ENCODE measurements at places on chromosomes 7 and 10.

GRCh38 chr10:68861253-68861652 lies 33.9 kb downstream of the STOX1 start:
- DNase-seq: no peak

DNA sequence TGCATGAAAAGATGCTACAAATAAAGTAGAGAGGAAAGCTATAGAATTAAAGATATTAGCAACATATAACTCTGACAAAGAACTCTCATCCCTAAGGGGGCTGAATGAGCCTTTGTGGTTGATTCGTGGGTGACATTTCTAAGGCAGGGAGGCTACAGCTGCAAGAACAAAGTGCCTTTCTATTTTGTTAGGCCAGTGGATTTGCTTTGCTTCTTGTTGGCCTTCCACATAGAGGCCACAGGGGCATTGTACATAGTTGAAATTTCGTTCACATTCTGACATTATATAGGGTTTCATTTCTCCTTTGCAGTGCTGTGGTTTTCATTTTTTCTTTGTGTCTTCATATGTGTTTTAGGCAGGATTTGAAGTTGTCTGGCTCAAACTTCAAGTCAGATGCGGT lies 819.2 kb upstream of the C7orf33 start:
- DNase-seq: no peak

DNA sequence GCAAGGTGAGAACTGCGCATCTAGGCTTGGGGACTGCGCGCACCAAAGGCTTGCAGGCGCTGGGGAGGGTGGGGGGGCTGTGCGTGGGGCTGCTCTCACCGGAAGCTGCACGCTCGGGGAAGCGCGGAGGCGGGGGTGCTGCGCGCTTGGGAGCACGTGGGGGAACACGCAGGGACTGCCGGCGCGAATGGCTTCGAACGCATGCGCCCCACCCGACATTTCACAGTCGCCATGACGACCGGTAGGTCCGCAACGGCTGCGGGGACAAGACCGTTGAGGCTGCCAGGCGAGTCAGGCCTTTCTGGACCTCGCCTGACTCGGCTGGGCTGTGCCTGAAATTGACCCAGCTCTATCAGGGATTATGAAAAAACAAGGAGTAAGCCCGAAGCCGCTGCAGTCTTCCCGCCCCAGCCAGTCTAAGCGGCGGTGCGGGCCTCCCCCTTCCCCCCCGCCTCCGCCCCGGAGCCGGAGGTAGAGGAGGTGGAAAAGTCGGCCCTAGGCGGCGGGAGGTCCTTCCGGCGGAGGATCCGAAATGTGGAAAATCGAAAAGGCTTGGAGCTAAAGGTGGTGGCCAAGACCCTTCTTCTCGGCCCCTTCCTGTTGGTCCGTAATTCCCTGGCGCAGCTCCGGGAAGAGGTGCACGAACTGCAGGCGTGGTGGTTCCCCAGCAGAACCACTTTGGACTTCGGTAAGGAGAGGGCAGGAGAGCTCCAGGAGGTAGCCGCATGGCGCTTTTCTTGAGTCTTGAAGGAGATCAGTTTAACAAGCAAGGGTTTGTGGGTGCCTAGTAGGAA lies 34.9 kb upstream of the STEAP1 start:
- DNase-seq: no peak

DNA sequence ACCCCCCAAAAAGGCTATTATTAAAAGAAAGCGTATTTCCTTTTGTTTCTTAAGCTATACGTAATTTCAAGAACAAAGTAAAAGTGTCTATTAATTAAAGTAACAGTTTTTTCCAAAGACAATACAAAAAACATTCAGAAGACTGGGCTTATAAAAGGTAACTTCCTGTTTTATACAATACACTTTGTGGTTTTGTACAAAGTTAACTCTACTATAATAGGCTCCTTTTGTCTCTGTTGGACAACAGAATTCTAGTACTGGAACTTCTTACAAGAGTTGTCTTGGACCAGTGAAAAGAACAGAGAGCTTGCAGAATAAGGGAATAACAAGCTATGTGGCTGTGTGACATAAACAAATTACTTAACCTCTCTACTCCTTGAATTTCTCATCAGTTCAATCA lies 21.5 kb downstream of the SFMBT2 start:
- no peak for DNase-seq

DNA sequence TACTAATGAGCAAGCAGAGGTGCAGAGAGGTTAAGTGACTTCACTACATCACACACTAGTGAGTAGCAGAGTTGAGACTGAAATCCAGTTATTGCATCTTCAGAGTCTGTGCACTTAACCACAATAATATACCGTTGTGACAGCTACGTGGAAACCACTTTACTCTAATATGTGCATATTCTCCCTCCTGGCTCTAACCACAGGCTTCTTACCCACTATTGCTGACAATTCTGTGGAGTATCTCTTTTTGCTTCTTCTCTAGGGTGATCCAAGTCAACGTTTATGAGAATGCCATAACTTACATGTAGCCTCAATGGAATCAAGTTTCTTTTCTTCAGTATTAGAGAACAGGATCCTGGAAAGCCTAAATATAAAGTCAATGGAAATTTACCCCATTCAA lies 64.2 kb upstream of the MEOX2 start:
- no peak for DNase-seq

GRCh38 chr7:37656913-37657530 lies 26.5 kb upstream of the GPR141 start:
- DNase-seq: no peak
